ENCODE measurements at places on chromosomes 2 and 18. TPM values are rescaled to one million over a fixed set of nuclear protein-coding genes. Genes with fewer than 3 reads are reported as not detected.
A peak's percentile ranks its signal among the peaks of the same experiment; 100 is the strongest.

- no peak for DNase-seq
Observed at GRCh38 chr18:64979791-64980190, 771.0 kb upstream of the CDH7 start.

DNA sequence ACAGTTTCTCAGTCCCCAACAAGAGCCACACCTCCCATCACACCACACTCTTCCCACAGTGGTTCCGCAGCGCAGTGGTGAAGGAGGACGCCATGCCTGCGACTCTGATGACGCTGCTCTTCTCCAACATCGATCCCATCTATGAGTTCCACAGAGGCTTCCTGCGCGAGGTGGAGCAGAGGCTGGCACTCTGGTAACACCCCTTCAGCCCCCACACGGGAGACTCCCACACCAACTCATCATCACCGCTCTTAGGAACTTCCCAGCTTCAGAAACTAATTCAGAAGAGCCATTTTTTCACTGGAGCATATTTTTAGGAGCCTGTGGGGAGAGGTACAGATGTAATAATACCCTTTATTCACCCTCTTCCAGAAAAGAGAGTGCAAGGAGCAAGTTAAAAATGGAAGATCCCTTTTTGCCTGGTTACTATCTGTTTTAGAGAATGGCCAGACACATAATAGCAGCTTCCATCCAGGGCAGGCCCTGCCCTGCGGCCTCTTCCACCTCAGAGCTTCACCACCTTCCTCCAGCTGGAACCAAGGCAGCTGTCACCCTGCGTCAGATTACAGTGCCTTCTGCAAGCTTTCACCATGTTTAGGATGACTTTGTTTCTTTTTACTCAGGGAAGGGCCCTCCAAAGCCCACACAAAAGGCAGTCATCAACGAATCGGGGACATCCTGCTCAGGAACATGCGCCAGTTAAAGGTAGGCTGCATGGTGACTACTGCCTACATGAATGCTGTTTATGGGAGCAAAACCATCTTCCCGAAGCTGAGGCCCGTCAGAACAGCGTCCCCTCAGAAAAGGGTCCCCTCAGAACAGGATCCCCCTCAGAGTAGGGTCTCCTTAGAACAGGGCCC lies 44.9 kb downstream of the STK25 start:
- DNase-seq, result no peak

PARD6G gene
- 3.6 TPM for total RNA-seq

GRCh38 chr2:113886479-113887008 lies 3.3 kb upstream of the ACTR3 start:
- DNase-seq, result peak; percentile 55

DNA sequence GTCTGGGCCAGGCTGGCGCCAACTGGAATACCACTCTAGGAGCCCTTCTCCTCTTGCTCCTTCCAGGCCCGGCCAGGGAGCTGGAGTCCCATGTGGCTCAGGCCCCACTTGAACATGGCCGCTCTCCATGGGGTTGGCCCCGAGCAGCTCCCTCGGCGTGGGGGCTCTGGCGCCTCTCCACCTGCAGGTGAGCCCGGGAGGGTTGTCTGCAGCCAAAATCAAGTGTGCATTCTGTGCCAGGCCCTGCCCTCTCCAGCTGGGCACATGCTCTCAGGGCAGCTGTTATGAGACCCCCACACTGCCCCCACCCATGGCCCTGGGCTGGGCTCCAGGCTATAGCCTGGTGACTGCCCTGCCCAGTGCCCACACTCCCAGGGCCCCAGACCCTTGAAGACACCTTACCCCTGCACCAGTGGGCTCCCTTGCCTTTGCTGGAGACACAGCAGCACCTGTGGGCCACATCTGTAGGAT lies 45.8 kb upstream of the HS6ST1 start:
- no peak for DNase-seq

DNA sequence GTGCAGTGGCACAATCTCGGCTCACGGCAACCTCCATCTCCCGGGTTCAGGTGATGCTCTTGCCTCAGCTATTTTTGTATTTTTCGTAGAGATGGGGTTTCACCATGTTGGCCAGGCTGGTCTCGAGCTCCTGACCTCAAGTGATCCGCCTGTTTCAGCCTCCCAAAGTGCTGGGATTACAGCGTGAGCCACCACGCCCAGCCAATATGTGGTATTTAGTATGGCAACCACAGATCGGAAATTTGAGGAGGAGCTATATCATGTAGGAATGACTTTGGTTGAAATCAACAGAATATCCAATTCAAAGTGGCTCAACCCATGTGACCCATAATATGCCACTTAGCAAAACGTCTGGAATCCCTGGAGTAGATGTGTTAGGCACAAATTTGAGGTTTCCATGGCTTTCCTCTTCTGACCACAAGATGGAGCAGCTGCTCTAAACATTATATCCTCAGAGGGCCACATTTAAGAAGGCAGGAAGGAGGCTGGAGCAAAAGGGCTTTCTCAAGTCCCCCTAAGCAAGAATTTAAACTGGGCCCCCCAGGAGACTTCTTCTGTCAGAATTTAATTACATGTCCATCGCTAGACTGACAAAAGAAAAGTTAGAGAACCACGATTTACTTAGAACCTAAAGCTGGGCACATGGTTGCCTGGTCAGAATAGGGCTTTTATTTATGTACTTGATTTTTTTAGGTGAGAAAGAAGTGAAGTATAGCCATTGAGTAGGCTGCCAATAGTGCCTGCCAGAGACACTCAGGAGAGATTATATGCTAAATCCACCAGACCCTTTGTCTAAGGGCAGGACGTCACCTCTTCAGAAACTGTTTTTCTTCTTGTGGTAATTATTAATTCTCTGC lies 49.6 kb upstream of the ITSN2 start:
- DNase-seq, result peak; percentile 34

- no peak for DNase-seq
Observed at GRCh38 chr2:235508371-235509160, 14.7 kb downstream of the AGAP1 start.

CNGA3 gene
- 1.1 TPM for total RNA-seq

DCDC2C gene
- total RNA-seq, result not detected

DNA sequence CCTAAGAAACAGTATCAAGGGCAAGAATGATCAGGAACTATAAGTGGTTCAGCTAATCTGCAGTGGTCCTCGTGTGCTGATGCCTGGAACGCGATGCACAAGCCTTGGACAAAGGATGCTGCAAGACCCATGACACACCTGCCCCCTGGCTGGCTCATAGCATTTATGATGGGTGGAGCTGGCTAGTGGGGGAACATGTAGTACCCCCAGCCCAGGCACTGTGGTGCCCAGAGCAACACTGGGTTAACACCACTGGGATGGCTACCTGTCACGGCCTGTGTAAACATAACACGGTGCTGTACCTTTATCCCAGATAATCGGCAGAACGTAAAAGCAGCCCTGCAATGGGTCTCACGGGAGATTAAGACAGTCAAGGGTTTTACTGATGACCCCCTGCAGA lies 60.3 kb upstream of the PEX13 start:
- DNase-seq, result no peak

DNA sequence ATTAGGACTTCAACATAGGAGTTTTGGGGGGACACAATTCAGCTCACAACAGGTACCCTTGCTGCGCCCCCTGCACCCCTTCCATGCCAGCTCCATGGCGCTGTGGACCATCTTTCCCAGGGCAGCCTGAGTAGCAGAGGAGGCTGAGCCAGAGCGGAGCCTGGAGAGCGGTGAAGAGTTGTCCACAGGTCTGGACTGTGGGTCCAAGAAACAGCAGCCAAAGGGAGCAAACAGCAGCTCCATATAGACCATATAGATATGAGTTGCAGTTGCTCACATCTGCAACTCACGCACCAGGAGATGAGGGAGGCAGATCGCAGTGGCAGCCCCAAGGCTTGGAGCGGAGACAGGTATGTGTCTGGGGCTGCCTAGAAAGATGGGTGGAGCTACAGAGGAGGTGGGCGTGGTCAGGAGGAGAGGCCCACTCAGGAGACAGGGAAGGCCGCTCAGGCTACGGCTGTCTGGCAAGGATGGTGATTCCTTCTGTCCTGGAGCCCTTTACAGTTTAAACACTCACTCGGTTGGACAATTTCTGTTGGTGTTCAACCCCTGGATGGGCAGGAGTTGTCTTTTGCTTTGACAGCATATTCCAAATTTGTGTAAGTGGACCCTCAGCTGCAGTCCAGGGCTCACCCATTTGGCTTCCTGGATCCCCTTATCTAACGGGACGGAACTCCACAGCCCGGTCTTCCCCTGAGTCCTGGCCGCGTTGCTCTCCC lies 155.1 kb downstream of the LPIN1 start:
- DNase-seq, result no peak

GRCh38 chr2:164581050-164581449 lies 40.2 kb downstream of the GRB14 start:
- DNase-seq, result no peak

- no peak for DNase-seq
Observed at GRCh38 chr2:184312970-184313369, 285.4 kb upstream of the ZNF804A start.

GRCh38 chr18:8586941-8587340 lies 22.3 kb upstream of the RAB12 start:
- DNase-seq, result no peak

- DNase-seq, result peak; percentile 82
Observed at GRCh38 chr2:216665242-216665641, 30.1 kb downstream of the IGFBP5 start.

AMER3 gene
- not detected for total RNA-seq

ST6GAL2 gene
- not detected for total RNA-seq

DNA sequence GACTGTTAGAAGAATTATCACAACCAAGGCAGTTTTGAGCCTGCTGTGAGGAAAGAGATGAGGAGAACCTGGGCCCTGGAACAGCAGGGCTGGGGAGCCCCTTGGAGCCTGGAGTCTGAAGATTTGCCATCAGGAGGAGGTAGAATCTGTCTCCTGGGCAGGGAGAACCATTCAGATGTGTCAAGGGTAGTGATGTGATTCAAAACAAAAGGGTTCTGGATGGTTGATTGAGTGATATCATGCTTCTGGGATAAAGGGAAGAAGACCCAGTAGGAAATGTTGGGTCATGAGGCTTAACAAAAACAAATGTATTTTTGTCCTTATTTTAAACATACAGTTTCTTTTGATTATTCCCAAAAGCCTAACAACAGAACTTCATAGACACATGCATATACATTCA lies 28.6 kb downstream of the RNF144A start:
- no peak for DNase-seq

DNA sequence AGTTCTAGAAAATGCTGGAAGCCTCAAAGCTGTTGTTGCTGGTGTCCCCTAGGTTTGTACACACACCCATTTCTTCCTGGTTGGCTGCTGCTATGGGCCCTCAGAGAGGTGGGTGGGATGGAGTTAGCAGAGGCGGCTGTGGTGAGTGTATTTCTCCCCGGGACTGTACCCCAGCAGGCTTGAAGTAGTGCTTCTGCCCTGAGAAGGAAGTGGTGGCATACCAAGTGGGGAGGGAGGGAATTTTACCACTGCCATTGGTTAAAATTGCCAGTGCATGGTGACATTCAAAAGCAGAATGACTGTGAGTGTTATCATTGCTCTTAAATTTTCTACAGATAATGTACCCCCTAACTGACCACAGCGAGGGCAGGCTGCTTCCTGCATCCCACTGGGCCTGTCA lies 125.6 kb upstream of the CAPN13 start:
- no peak for DNase-seq

Measured in stomach (tissue), 19 donors.